ENCODE measurements at places on chromosomes 6 and 20.

DNA sequence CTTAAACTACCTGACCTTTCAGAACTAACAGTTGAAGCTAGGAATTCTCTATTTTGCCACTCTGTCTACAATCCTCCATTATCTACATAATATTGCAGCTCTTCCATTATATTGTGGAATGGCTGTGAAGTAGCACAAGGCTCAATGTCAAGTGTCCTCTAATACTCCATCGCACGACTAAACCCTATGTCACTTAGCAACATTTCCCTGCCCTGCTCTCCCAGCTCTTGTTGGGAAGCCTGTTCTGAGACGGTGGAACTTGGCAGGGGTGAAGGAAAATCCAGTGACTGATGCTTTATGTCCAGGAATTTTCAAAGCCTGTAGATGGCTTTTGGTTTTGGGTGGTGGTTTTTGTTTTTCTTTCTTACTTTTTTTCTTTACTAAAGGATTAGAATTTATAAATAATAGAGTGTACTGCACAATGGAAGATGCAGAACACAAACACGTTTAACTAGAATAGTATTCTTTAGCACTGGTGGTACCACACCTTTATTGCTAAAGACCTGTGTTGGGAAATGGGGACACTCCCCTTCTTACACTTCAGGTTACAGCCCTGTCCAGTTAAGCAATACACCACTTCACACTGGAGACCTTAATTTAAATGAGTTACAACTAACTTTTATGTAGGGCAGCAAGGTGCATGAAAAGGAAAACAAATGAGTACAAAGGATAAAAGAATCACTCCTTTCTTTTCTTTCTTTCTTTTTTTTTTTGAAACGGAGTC, 20.7 kb upstream of the AMD1 start:
- DNase-seq = no peak

DNA sequence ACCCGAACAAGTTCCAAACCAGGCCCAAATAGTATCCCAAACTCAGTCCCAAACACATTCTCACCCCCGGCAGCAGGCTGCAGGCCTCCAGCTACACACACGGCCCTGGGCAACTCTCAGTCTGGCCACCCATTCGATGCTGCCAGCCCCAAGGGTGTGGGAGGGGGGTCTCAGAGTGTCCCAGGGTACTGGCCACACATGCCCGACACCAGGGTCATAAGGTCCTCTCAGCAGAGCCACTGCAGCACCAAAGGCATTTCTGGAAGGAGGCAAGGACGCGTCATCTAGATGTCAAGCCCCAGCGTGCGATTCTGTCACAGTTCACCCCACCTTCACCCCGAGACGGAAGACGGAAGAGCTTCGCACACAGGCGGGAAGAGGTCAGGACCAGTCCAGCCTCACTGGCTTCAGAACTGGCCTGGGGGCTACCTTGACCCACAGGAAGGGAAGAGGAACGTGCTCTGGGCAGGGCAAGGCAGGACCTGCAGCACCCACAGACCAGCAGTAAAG, 9.5 kb downstream of the MYL9 start:
- DNase-seq = no peak

GRCh38 chr20:2564406-2564805, 28.0 kb downstream of the TMC2 start:
- no peak for DNase-seq

GRCh38 chr20:23190557-23190956, 104.4 kb upstream of the CD93 start:
- no peak for DNase-seq

All from stimulated activated CD4-positive, alpha-beta T cell treated with anti-CD3 and anti-CD28 coated beads, Interleukin-2, amount 100 ng/mL, for 24 hours (primary cell).